PC-9 (cell line): ENCODE measurements at places on chromosomes 2 and 18. TPM values are rescaled to one million over a fixed set of nuclear protein-coding genes. Genes with fewer than 3 reads are reported as not detected.

The COL5A2 gene
- 0.35 and 0.55 TPM in 2 replicates for total RNA-seq

The TCF23 gene
- total RNA-seq: not detected in 2 replicates

The VWC2L gene
- not detected in 2 replicates for total RNA-seq

The CXCR4 gene
- 0.70 and 1.1 TPM in 2 replicates for total RNA-seq

The SFTPB gene
- not detected in 2 replicates for total RNA-seq

The GTF2A1L gene
- not detected in 2 replicates for total RNA-seq

The CXCR2 gene
- total RNA-seq: not detected in 2 replicates

The ZBTB7C gene
- total RNA-seq: not detected in 2 replicates

The LOXL3 gene
- 3.1 and 5.0 TPM in 2 replicates for total RNA-seq

The SLC4A5 gene
- total RNA-seq: 1.2 TPM in 1 of 2 replicates, not detected in the other

The DHRS9 gene
- not detected in 2 replicates for total RNA-seq

The MOCOS gene
- total RNA-seq: 22.7 and 30.4 TPM in 2 replicates

The ADCYAP1 gene
- total RNA-seq: not detected in 2 replicates

The IL1B gene
- total RNA-seq: 1.4 TPM in 2 replicates

The GRB14 gene
- 2.8 and 3.4 TPM in 2 replicates for total RNA-seq

The ERBB4 gene
- not detected in 2 replicates for total RNA-seq

The C18orf63 gene
- total RNA-seq: not detected in 2 replicates

The HOXD3 gene
- total RNA-seq: not detected in 2 replicates

The RGPD4 gene
- total RNA-seq: not detected in 2 replicates

The ZSWIM2 gene
- total RNA-seq: not detected in 2 replicates
